ENCODE measurements at places on chromosomes 2 and 18.
A peak's percentile ranks its signal among the peaks of the same experiment; 100 is the strongest.

- no peak for DNase-seq
These were observed 166.3 kb downstream of the GBX2 start for GRCh38 chr2:236001854-236002253.

DNA sequence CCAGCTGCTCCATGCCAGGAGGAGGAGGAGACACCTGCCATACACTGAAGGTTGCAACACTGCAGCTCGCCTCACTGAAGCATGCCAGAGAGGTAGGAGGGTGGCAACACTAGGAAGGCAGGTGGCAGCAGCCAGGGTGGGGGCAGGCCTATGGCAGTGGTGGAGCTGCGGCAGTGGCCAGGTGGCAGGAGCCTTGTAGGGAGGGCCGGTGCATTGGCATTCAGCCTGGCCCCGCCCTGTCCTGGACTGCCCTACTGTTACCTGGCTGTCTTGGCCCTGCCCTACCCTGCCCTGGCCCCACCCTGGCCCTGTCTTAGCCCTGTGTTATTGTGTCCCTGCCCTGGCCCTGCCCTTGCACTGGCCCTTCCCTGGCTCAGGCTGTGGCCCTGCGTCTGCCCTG, 7.4 kb upstream of the ANKRD62 start:
- no peak for DNase-seq

DNA sequence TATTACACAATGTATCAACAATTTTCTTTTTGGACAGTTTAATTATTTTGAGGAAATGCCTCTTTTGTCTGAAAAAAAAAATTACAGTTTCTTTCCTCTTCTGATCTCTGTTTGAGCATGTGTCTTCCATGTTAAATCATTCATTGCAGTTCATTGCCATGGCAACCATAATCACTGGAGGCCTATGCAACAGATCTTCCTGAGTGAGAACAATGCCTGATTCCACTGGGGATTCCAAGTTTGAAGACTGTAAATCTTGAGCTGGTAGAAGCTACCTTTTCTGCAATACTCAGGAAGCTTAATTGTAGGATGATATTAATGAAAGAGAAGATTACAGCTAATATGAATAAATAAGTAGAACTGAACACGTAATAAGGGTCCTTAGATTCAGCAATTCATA, 721.4 kb upstream of the CNTNAP5 start:
- no peak for DNase-seq

GRCh38 chr2:210899131-210899530, 342.7 kb downstream of the CPS1 start:
- no peak for DNase-seq

DNA sequence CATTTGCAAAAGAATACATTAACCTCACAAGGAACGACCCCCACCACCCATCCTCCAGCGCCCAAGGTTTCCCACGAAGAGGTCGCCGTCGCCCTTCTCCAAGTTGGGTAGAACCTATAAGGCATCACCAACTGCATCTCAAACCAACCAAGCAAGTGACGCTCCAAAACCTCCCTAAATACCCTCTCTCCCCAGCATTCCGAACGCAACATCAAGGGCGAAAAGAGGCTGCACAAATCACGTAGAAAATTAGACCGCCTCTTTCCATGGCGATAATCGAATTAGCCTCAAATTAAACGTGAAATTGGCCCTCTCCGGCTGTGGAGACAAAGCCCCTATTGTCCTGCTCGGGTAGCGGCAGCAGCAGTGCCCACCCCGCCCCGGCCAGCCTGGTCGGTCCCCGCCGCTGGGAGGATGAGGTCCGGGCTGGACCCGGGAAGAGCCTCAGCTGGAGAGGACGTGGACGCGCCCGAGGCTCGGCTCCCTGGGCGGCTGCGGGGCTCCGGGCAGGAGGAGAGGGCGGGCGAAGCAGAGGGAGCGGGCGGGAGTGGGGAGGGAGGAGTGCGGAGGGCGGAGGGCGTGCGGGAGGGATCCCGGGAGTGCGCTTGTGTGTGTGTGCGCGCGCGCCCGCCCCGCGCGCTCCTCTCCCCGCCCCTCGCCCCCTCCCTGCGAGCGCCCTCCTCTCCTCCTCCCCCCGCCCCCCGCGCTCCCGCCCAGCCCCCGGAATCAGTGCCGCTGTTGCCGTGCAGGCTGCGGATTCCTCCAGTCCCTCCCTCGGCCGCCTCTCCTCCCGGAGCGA, at the start of gene SPTBN1:
TSS of gene SPTBN1 (plus strand) at position 765 of the 799 bp plus-strand sequence. CDS start 70,092 bp downstream, outside the sequence.
- DNase-seq, result peak; percentile 56

GRCh38 chr2:75605770-75606529, 40.6 kb upstream of the MRPL19 start:
- no peak for DNase-seq

DNA sequence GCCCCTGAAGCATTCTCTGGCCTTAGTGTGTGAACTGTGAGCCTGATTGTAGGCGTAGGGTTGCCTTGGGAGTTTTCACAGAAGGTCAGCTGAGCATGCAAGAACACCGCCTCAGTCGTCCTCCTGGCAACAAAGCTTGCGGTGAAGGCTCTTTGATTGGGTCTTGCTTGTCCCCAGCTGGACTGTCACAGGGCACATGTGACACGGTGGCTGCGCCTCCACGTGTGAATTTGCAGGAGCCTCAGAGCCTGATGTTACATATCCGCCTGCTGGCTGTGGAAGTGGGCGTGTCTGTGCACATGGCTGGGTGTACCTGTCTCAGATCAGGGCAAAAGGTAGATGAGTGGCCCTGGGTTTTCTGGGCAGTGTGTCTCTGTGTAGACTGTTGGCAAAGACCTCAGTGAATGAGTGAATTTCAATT, 228.7 kb downstream of the HAUS1 start:
- no peak for DNase-seq

GRCh38 chr2:7950035-7950612, 731.7 kb upstream of the ID2 start:
- no peak for DNase-seq

DNA sequence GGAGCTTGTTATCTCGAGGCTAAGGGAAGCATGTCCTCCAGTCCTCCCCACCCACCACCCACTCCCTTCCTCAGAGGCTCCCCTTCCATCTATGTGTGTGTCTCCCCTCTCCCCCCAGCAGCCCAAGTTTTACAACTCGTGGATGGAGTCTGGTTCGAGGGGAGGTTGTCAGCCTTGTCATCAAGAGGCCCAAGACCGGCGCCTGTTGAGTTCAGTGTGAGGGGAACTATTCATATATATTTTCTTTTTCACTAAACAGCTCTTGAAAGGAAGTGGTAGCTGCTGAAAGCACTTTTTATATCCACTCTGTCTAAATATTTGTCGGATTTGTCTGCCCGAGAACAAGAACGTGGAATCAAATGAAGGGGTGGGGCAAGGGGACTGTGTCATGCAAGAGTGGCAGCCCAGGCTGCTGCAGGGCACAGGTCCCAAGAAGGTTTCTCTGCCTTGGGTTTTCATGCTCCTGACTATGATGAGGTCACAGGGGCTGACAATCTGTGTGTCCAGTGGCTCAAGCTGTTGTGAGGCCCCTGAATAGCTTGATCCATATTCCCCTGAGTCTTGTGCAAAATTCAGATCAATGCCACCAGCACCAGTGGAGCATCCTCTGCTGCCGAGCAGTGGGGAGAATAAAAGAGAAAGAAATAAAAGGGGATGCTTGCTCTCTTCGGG, 35.0 kb downstream of the NRP2 start:
- no peak for DNase-seq

GRCh38 chr2:134782792-134783191, 55.6 kb upstream of the ACMSD start:
- no peak for DNase-seq

DNA sequence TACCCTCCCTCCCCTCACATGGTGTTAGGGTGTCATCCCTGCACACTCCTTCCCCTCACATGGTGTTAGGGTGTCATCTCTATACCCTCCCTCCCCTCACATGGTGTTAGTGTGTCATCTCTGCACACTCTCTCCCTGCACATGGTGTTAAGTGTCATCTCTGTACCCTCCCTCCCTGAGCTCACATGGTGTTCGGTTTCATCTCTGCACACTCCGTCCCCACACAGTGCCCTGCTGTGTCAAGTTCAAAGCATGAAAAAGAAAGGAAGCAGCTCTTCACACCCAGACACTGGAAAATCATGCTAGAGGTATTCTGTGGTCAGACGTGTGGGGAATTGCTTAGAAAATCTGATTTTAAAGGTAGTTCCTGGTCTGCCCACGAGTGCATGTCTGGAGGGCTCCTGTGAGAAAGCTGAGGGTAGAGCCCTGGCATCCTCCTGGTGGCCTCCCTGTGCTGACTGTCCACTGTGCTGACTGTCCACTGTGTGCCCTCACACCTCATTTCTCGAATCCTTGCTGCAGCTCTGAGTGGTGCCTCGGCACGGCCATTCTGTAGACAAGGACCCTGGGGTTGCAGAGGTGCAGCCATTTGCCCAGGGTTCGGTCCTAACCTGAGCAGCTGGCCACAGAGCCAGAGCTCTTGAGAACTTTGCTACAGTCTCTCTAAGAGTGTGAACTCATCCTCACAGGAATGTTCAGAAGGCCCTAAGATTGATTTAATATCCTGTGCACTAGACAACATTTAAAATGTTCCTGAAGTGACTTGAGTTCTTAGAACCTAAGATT, 69.1 kb upstream of the NFATC1 start:
- DNase-seq, result no peak

DNA sequence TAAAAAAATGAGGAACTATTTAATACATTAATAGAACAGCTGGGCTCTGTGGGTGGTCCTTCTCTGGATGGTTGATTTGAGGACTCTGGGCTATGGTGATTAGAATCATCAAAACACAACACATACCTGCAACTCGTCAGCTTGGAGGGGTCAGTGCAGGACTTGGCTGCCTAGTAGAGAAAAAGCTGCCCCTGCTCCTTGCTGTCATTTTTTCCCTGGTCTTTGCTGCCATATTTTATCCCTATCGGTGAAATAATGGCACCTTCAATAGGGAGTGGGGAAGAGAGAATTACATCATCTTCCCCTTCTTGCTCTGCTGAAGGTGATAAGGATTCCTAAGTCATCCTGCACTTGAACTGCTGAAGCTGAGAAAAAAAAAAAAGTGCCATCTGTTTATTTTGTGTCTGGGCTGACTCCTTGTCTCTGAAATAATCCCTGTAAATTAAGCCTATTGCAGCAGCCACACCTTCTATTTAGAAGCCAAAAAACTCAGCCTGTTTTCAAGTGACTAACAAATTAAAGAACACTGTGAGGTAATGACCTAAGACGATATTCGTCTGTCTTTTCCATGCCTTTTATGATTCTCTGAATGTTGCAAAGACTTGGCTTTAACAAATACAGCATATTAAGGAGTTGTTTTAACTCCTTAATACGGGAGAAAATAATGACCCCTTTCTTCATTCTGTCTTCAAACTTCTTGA, 89.3 kb downstream of the ACVR1 start:
- no peak for DNase-seq

DNA sequence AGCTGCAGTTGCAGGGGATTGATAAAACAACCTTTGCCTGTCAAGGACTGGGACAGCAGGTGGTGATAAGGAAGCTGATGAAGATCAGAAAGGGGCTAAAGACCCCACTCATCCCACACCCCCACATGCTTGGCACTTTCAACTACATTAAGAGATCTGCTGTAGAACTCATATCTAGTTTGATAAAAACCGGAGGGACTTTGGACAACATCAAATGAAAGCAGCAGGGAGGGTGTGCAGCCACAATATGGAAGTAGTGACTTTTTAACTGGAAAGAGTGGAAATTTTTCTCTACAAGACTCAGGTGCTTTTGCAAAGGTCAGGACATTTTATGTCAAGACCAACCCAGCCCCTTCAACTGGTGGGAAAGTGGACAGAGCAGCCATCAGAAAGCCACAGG, 56.8 kb downstream of the TBC1D8 start:
- DNase-seq, result no peak

GRCh38 chr18:3595369-3596273, 145.6 kb downstream of the TGIF1 start:
- DNase-seq, result no peak

DNA sequence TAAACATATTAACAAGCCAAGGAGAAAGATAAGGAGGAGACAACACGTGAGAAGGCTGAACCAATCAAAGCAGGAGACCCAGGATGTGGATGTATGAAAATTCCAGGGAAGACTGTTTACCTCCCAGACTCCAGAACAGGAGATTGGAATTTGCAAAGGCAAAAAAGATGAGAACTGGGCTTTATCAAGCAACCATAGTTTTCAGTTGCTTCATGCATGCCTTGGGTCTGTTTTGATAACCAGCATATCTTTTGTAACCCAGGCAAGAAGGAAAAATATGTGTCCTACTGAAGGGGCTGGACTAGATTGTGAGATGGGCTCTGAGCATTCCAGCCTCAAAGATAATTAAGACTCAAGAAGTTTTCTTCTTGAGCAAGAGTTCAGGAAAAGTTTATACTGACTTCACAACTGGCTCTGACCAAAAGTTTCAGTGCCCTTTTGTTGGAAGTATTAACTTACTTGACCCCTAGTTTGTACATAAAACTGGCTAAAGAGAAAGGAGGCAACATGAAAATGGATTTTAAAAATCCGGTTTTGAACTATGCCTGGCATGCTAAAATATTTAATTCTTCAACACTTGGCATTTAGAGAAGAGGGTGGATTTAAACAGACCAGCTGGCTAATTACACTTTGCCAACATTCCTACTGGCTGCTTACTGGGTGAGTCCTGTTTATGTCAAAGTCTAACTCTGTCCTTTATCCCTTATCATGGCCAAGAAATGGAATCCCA, 79.3 kb upstream of the CD28 start:
- DNase-seq, result no peak

- no peak for DNase-seq
These were observed 82.9 kb downstream of the GRB14 start for GRCh38 chr2:164538240-164538866.

DNA sequence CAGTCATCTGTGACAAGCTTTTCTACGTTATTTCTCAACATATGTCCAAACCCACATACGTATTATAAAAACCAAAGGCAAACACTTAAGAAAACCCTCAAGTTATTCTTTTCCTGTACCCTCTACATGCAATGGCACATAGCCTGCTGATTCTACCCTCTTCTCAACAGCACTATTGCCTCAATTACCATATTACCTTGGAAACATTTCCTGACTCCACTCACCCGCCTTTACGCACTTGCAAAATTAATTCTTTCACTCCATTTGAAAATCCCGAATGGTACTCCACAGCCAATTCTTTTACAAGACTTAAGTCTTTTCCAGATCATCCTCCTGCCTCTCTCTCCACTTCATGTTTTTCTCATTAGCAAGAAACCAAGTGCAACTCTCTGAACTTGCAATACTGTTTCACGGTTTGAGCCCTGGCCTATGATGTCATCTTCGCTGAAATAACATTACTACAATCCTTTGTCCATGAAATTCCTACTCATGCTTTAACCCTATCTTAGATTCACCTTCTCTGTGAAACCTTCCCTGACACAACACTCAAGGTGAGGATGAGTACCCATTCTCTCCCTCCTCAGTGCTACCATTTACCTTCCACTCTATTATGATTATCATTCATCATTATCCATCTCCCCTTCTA, 29.0 kb downstream of the SESTD1 start:
- no peak for DNase-seq

DNA sequence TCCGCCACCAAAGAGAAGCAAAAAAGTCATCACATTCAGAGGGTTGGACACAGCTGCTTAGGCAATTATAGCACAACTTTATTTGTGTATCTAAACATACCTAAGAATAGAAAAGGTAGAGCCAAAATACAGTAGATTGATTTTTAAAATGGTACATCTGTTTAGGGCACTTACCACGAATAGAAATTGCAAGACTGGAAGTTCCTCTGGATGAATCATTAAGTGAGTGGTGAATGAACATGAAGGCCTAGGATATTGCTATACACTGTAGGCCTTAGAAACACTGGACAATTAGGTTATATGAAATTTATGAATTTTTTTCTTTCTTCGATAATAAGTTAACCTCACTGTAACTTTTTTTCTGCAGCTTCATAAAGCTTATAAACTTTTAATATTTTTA, 687.0 kb downstream of the BCL11A start:
- no peak for DNase-seq

GRCh38 chr2:28778392-28778791, 26.8 kb downstream of the PPP1CB start:
- no peak for DNase-seq

All from activated CD8-positive, alpha-beta memory T cell treated with anti-CD3 and anti-CD28 coated beads, Interleukin-2, amount 50 U/mL, for 48 hours (primary cell).